Stimulated activated CD8-positive, alpha-beta memory T cell treated with anti-CD3 and anti-CD28 coated beads, Interleukin-7, amount 100 ng/mL, for 1 hour (primary cell): ENCODE measurements at places on chromosomes 3 and 15.

DNA sequence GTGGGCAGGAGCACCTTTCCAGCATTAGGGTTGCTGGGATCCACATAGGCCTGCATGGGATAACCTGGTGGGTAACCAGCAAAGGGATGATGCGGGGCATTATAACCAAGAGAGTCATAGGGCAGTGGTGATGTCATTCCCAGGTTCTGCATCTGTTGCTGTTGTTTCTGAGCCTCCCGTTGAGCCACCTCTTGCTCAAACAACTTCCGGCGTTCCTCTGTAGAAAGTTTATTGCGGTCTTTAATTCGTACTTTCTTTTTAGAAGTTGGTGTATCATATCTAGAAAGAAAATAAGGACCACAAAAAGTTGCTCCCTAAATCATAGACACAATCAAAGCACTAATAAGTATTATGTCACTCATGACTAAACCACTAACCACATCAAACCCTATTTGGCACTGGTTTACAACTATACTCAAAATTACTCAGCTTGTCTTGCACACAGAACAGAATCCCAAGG is 77.8 kb downstream of the NBEAL2 start:
- peak; percentile 10 for DNase-seq

GRCh38 chr3:13683772-13684171 is 134.8 kb downstream of the FBLN2 start:
- DNase-seq, result no peak

GRCh38 chr3:78970656-78971055 is 797.1 kb downstream of the ROBO1 start:
- no peak for DNase-seq

DNA sequence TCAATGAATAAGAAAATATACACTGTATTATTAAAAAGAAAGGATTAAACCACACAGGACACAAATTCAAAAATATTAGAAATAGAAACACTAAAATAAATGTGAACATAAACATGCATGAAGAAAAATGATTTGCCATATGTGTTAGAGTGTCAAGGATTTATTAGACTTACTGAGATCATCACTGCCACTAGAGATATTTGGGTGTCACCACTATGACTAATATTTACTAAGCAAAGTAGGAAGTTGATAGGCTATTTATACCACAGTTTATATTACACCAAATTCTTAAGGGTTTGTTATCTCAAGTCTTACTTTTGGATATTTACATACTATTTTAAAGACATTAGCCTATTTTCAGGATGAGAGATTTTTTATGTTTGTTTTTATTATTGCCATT is 575.0 kb upstream of the SGO1 start:
- DNase-seq, result no peak

GRCh38 chr15:55327387-55327786 is 8.4 kb downstream of the PIGB start:
- no peak for DNase-seq

GRCh38 chr15:99341786-99342185 is 90.5 kb downstream of the LRRC28 start:
- no peak for DNase-seq

GRCh38 chr3:188944108-188944507 is 227.7 kb upstream of the TPRG1 start:
- DNase-seq, result no peak

DNA sequence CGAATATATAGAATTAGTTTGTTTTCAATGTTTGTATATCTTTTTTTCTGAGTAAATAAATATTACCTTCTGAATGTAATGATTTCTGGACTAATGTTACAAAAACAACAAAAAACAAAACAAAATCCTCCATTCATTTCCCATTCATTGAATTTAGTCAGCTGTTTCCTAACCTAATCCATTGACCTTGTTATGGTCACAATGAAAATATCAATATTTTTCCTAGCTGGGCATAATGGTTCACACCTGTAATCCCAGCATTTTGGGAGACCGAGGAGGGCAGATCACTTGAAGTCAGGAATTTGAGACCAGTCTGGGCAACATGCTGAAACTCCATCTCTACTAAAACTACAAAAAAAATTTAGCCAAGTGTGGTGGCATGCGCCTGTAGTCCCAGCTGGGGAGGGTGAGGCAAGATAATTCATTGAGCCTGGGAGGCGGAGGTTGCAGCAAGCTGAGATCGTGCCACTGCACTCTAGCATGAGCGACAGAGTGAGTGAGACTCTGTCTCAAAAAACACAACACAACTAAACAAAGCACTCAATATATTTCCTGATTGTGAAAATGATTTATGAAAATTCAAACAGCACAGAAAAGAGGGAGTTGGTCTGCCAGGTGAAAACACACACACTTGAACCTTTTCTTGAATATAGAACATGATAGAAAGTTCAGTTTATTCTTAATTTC is 23.0 kb upstream of the PLSCR4 start:
- DNase-seq, result no peak

DNA sequence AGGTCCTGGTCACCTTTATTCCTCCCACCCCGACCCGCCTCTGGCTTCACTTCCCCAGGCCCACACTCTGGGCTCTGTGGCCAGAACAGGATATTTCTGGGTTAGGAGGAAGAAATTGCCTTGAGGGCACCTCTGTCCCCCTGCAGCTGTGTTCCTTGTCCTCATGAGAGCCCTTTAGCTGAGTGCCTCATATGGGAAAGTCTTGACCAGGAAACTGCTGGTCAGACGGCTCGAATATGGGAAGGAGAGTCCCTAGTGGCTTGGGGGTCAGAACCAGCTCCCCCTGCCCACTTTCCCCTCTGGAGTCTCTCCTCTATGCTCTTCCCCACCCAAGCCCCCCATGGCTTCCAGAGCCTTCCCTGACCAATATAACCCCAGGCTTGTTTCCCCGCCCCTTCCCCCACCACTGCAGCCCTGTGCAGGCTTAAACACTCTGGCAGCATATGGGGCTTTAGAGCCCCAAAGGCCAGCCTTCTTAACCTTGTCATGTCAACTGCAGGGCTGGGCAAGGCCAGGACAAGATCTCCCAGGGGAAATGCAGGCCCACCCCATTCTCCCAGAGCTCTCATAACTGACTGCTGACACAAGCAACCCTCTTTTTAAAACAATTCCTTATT is 36.4 kb downstream of the SEC22C start:
- DNase-seq, result no peak

GRCh38 chr3:127911421-127911931 is 3.6 kb upstream of the KBTBD12 start:
- no peak for DNase-seq

GRCh38 chr3:66465587-66465986 is 35.2 kb downstream of the LRIG1 start:
- no peak for DNase-seq

GRCh38 chr15:39687965-39688364 is 94.7 kb downstream of the FSIP1 start:
- DNase-seq, result no peak

GRCh38 chr15:33021806-33022389 is 172.6 kb downstream of the FMN1 start:
- no peak for DNase-seq

DNA sequence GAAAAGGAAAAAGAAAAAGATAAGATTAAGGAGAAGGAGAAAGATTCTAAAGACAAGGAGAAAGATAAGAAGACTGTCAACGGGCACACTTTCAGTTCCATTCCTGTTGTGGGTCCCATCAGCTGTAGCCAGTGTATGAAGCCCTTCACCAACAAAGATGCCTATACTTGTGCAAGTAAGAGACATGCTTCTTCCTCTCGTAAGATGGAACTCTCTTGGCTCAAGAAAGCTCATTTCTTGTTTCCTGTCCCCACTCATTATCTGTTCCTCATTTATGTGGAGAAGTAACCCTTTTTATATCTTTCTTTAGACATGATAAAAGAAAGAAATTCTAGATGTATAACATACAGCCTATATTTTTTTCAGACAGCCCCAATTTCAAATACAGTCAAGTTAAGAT is 101.4 kb downstream of the KLHL25 start:
- DNase-seq, result no peak

DNA sequence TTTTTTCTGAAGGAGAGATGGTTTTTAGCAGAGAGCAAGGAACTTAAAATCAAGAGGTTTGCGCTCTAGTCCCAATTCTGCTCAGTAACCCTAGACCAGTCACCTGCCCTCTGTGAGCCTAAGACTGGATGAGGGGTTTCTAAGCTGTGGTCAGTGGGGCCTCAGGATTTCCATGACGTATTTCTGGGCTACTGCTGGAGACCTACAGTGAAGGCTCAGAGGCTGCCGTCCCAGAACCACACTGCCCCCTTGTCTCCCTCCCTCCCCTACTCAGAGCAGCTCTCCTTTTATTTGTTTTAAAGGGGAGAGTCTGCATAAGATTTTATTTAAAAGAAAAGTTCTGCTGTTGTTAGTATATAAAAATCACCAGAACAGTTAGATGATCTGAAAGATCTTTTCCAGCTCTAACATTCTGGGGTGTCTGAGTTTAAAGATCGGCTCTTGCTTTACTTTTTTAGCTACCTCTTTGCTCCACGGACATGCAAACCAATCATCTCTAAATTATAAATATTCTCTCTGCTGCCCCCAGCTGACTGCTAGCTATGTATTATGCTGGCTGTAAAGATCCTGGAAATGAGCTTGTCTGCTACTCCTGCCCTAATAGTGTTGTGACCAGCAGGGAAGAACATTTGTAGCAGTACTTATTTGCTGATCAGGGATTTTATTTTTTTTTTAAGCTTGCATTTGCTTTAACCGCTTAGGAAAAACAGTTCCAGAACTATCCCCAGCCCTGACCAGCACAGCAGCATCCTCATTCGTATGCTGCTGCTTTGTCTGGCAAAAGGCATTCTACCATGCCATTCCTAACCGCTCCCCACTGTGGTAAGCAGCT is 28.6 kb upstream of the NDUFB4 start:
- DNase-seq, result no peak

GRCh38 chr3:43615133-43615532 is 6.7 kb downstream of the ANO10 start:
- DNase-seq, result no peak

DNA sequence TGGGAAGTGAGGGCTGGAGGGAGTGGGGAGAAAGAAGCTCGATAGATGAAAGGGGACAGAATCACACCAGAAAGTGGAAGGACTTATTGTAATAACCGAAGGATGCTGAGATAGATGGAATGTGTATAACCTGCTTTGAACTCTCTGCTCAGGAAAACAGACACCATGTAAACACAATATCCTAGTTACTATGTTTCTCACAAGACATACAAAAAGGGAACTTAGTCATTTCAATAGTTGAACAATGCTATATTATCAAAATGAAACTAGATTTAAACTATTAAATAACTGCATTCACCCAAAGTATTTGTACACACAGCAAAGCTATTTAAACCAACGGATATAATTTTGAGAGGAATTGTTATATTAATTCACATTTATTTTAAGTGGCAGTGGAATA is 108.3 kb upstream of the GADL1 start:
- DNase-seq, result no peak

GRCh38 chr15:48283396-48284145 is 47.7 kb upstream of the DUT start:
- DNase-seq, result no peak

GRCh38 chr3:172580680-172581401 is 57.6 kb upstream of the TNFSF10 start:
- DNase-seq, result no peak

- DNase-seq, result no peak
Observed at GRCh38 chr3:135229018-135229495, 434.0 kb downstream of the EPHB1 start.

DNA sequence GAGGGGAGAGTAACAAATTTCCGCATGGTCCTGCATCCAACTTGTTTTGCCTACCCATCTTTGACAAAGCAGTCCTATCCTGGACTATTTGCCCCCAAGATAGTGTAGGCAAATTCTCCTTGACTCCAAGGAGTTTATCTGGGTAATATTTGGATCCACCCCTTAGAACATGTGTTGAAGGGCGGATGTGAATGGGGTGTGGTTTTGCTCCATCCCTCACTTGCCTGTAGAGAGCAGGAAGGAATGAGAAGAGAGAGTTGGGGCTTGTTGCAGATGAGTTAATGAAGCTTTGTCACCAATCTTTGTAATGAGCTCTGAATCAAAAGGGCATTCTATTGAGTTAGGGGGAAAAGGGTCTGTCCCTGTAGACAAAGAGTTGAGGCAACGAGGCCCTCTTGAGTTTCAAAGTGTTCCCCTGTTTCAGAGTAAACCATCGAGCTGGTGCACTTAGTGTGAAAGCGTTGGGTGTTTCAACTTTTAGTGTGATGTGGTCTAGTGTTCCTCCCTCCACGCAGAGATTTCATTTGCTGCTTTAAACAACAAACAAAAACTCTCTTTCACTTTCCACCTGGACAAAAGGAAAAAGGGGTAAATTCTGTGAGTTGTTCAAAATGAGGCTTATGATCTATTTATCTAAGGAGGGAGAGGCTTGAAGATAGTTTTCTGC is 42.2 kb upstream of the PPARG start:
- DNase-seq, result no peak

DNA sequence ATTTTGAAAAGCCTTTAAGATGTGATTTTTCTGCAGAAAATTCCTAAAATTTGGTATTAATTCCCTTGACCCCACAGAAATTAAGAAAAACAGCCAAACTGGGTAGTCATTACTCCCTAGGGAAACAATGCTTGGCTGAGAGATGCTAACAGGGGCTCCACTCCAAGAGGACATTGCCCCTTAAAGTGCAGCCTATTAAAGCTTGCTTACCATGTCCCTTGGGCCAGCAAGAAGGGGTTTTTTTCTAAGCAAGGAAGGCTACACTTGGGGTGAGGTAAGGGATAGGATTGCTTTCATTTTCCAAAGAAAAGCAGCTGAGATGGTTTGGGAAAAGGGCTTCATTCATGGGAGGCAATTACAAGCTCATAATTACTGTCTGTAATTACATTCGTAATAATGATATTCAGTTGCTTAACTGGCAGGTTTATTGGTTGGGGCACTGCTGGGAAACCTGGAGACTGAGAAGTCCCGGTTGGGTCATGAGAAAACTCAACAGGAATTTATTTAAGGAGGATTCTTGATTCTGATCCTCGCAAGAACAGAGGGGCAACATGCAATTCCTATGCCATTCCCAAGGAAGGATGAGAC is 247.5 kb downstream of the NR1D2 start:
- DNase-seq, result no peak

- no peak for DNase-seq
Observed at GRCh38 chr15:25249236-25250010, 189.4 kb downstream of the UBE3A start.

GRCh38 chr3:107987036-107987939 is 103.5 kb downstream of the CD47 start:
- DNase-seq, result no peak
